Stimulated activated CD8-positive, alpha-beta memory T cell treated with anti-CD3 and anti-CD28 coated beads, Interleukin-4, amount 100 ng/mL, for 48 hours (primary cell): ENCODE measurements at places on chromosomes 3 and 15.
A peak's percentile ranks its signal among the peaks of the same experiment; 100 is the strongest.

GRCh38 chr3:195805181-195805580 lies 6.5 kb downstream of the MUC4 start:
- no peak for DNase-seq

GRCh38 chr15:64651601-64652191 lies 123.7 kb downstream of the RBPMS2 start:
- DNase-seq, result peak; percentile 38

GRCh38 chr15:57036352-57036751 lies 117.9 kb downstream of the TCF12 start:
- DNase-seq, result no peak

GRCh38 chr3:35335703-35336102 lies 303.6 kb upstream of the ARPP21 start:
- no peak for DNase-seq
